Mesothelial cell of epicardium (in vitro differentiated cells): ENCODE measurements at places on chromosomes 16 and 17.

GRCh38 chr17:59315866-59316265, 15.6 kb upstream of the YPEL2 start:
- no peaks in the 10 kb centered on the region for H3K4me1 ChIP-seq
- no peaks in the 10 kb centered on the region for H3K27me3 ChIP-seq
- no peak overlapping the region for H3K4me3 ChIP-seq
- no peak for DNase-seq
- H3K36me3 ChIP-seq: no peaks in the 10 kb centered on the region

DNA sequence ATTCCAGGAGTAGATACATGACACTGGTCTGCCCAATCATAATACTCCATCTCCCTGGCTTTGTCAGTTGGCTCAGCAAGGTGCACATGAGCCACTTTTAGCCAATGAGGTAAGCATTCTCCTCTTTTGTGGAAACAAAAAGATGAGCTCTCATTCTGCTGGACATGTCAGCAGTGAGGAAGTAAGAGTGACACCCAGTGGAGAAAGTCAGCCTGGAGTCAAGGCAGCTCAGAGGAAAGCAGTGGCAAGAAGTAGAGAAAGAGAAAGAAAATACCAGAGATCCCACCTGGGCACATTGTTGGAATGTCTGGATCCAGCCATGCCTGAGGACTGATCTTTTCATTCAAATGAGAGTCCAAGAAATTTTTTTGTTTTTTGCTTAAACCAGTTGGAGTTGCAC, 496.9 kb upstream of the C16orf82 start:
- no peaks in the 10 kb centered on the region for H3K36me3 ChIP-seq
- no peak for DNase-seq
- peaks cover 17% of the 10 kb centered on the region for H3K27me3 ChIP-seq
- H3K27ac ChIP-seq: no peak overlapping the region

GRCh38 chr17:43597624-43598356, 51.6 kb upstream of the ETV4 start:
- no peaks in the 10 kb centered on the region for H3K36me3 ChIP-seq
- H3K27ac ChIP-seq: no peak overlapping the region
- no peak overlapping the region for H3K4me3 ChIP-seq
- H3K27me3 ChIP-seq: no peaks in the 10 kb centered on the region

DNA sequence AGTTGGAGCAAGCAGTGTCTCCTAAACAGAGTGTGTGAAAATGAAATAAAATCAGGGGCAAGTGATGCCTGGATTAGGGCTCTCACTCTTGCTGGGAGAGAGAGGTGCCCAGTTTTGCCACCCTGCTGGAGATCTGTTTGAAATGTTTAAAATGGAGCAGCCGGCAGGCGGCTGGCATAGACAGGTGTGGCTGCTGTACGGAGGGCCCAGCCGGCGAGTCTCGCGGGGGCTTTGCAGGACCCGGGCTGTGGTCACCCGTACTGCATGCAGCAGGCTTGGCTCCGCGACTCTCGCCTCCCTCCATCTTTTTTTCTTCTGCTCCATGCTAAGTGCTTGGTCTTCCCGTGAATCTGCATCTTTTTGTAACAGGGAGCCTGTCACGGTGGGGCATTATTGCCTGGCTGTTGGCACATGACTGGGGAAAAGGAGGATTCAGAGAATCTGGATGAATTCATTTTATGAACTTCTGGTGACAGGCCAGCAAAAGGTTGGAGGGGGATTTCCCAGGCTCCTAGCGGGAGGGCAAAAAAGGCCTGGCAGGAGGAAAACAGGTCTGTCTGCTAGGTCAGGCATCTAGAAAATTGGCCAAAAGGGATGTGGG, 1.8 kb downstream of the ZNRF1 start:
- H3K36me3 ChIP-seq: no peaks in the 10 kb centered on the region
- DNase-seq: no peak
- H3K27me3 ChIP-seq: no peaks in the 10 kb centered on the region
- H3K27ac ChIP-seq: peak overlapping the region; percentile 79
- peaks cover 46% of the 10 kb centered on the region for H3K4me1 ChIP-seq
